ENCODE measurements at places on chromosomes 6 and 20.

GRCh38 chr6:22783931-22784330 is 214.6 kb downstream of the HDGFL1 start:
- no peaks in the 10 kb centered on the region for H3K27me3 ChIP-seq
- no peak overlapping the region for H3K27ac ChIP-seq
- H3K4me3 ChIP-seq = no peak overlapping the region
- no peaks in the 10 kb centered on the region for H3K36me3 ChIP-seq
- DNase-seq = no peak

DNA sequence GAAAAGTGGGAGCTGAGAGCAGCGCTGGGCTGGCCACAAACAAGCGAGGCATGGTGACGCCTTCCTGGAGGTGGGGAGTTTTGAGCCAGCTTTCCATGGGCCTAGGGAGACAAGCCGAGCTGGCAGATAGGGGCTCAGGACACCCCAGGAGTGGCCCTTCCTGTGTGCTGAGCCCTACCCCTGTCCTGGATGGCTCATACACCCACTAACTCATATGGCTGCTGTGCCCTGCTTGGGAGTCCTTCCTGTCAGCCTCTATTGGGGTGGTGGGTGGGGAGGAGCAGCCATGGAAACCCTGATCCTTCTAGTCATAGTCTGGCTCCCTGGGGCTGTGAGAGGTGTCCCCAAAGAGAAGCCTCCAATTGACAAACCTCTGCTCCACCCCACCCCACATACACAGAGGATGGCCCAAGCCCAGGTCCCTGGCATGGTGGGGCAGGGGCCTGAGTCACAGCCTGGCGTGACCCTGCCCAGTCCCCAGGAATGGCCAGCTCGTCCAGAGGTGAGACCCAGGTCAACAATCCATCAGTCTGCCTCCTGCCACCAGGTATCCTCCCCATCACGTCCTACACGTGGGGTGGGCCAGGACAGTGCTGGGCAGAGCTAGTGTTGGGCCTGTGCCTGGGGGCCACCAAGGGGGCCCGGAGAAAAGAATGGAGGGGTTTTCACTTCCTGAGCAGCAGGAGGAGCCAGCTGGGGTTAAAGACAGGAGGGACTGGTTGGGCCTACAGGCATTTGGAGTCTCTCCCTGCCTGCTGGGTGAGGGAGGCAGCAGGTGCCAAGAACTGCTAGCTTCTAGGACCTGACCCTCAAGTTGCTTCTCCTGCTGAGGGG is 52.2 kb downstream of the MRPL14 start:
- no peak overlapping the region for H3K4me3 ChIP-seq
- peaks cover 11% of the 10 kb centered on the region for H3K4me1 ChIP-seq
- no peak overlapping the region for H3K27ac ChIP-seq
- no peaks in the 10 kb centered on the region for H3K27me3 ChIP-seq
- H3K36me3 ChIP-seq = no peaks in the 10 kb centered on the region

GRCh38 chr6:129026601-129027000 is 143.7 kb downstream of the LAMA2 start:
- no peak overlapping the region for H3K27ac ChIP-seq
- H3K4me1 ChIP-seq = no peaks in the 10 kb centered on the region
- H3K4me3 ChIP-seq = no peak overlapping the region
- no peaks in the 10 kb centered on the region for H3K36me3 ChIP-seq
- no peaks in the 10 kb centered on the region for H3K27me3 ChIP-seq

- no peaks in the 10 kb centered on the region for H3K27me3 ChIP-seq
- H3K4me1 ChIP-seq = peaks cover 4% of the 10 kb centered on the region
- no peak overlapping the region for H3K4me3 ChIP-seq
- peak; percentile 63 for DNase-seq
Measured at GRCh38 chr6:148464319-148465010, 121.8 kb downstream of the SASH1 start.

DNA sequence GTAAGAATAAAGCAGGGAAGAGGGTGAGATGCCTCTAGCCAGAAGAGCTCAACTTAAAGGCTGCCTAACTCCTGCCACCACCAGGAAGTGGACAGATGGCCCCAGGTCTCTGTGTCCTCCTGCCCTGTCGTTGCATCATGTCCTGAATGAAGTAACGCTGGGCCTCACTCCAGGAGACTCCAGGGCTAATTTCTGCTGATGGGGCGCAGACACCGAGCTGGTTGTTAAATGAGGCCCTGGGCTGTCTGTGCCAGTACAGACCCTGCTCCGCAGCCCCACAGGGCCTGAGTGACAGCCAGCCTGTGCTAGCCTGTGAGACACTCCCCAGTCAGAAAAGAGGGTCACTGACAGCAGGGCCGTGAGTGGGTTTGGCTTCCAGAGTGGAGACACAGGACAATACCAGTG is 6.5 kb downstream of the IP6K3 start:
- no peak overlapping the region for H3K4me3 ChIP-seq
- H3K27ac ChIP-seq = no peak overlapping the region
- no peaks in the 10 kb centered on the region for H3K36me3 ChIP-seq
- H3K27me3 ChIP-seq = no peaks in the 10 kb centered on the region
- DNase-seq = no peak

GRCh38 chr20:11195169-11195568 is 521.4 kb upstream of the JAG1 start:
- DNase-seq = no peak
- H3K4me3 ChIP-seq = no peak overlapping the region
- H3K27ac ChIP-seq = no peak overlapping the region
- H3K27me3 ChIP-seq = no peaks in the 10 kb centered on the region

GRCh38 chr6:29947077-29947980 is 5.0 kb downstream of the HLA-A start:
- no peak overlapping the region for H3K4me3 ChIP-seq
- H3K36me3 ChIP-seq = no peaks in the 10 kb centered on the region
- no peaks in the 10 kb centered on the region for H3K27me3 ChIP-seq
- no peak overlapping the region for H3K27ac ChIP-seq
- peaks cover 5% of the 10 kb centered on the region for H3K4me1 ChIP-seq

- DNase-seq = no peak
- no peak overlapping the region for H3K4me3 ChIP-seq
- no peaks in the 10 kb centered on the region for H3K27me3 ChIP-seq
- H3K4me1 ChIP-seq = no peaks in the 10 kb centered on the region
Measured at GRCh38 chr6:16089232-16090062, 39.4 kb upstream of the MYLIP start.

DNA sequence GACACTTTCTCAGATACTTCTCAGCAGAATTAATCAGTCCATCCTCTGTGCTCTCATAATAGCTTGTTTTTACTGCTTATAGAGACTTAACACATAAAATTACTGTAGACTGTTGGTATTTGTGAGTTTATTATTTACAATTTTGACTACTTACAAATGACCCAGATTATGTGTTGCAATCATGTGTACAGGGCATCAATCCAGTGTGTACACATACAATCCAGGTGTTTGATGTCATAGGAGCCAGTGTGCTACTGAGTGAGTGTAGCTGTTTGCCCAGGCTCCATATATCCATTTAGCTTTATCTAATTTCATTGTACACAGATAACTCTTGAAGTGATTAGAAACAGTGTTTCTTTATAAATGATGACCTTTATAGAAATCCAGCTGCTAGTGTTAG is 31.3 kb downstream of the TRMT11 start:
- no peak for DNase-seq
- no peaks in the 10 kb centered on the region for H3K36me3 ChIP-seq
- no peak overlapping the region for H3K27ac ChIP-seq
- no peaks in the 10 kb centered on the region for H3K27me3 ChIP-seq

- H3K27me3 ChIP-seq = no peaks in the 10 kb centered on the region
- DNase-seq = no peak
- peaks cover 16% of the 10 kb centered on the region for H3K4me1 ChIP-seq
Measured at GRCh38 chr20:45336530-45337366, 11.5 kb downstream of the SDC4 start.
